ENCODE measurements at places on chromosomes 6 and 20.
A peak's percentile ranks its signal among the peaks of the same experiment; 100 is the strongest.

- peak; percentile 26 for DNase-seq
These were observed 103.2 kb upstream of the BEND6 start for GRCh38 chr6:56851541-56852259.

GRCh38 chr20:5077761-5078387 lies 41.9 kb downstream of the PCNA start:
- no peak for DNase-seq

DNA sequence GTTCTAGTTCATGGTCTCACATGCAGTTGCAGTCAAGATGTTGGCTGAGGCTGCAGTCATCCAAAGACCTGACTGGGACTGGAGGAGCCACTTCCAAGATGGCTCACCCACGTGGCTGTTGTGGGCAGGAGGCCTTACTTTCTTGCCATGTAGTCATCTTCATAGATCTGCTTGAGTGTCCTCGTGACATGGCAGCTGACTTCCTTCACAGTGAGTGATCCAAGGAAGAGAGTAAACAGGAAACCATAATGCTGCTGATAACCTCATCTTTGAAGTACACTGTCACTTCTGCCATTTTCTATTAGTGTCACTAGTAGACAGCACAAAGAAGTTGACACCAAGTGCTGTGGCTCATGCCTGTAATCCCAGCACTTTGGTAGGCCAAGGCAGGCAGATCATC lies 40.1 kb upstream of the AKIRIN2 start:
- DNase-seq = no peak

DNA sequence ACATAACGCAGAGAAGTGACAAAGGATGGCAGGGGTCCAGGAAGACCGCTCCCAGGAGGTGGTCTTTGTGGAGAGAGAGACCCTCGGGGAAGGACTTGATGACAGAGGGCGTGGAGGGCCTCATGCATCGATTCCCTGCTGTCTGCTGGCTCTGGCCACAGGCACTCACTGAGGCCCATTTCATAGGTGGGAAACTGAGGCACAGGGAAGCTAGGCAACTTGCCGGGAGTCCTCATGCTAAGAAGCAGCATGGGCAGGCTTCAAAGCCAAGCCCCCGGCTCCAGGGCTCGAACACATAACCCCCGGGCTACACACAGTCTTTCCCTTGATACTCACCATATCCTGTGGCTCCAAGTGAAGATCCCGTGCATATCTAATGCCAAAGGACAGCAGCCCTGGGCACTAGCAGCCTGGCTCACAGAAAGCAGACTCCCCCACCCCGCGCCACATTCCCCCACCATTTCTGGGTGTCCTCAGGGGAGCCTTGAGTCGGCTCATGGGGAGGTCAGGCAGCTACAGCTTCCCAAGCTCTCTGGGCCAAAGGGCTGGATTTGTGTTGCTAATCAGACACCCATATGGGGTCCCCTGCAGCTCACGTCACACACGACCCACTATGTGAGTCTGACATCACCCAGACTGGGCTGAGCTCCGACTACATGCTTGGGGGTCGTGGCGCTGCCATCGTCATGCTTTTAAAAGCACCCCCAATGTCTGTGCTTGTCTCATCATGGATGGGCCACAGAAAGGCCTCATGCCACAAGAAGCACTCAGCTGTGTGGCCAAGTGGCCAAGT lies 130.9 kb upstream of the PMEPA1 start:
- DNase-seq = no peak

DNA sequence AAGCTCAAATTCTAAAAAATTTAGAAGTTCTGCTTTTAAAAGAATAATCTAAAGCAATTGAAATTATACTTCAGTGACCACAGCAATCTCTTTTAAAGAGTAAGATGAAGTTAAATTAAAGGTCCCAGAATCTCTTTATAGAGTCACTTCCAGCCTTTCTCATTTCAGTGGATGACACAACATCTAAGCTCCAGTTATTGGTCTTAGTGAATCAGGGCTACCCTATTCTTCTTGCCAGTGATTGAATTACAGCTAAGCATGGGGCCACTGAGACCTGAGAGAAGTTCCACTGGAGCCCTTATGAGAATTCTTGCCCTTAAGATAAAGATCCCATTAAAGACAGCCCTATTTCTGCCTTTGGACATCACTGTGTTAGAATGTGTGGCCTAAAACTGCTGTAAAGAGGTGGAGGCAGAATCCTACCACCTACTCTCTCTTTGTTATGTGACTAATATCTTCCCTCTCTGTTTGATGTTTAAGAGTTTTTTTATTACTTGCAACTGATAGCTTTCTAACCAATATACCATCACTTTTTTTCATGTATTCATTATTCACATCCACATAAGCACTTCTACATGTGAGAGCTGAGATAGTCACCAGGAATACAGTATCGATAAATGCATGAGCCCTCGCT lies 128.6 kb downstream of the UNC5CL start:
- no peak for DNase-seq

DNA sequence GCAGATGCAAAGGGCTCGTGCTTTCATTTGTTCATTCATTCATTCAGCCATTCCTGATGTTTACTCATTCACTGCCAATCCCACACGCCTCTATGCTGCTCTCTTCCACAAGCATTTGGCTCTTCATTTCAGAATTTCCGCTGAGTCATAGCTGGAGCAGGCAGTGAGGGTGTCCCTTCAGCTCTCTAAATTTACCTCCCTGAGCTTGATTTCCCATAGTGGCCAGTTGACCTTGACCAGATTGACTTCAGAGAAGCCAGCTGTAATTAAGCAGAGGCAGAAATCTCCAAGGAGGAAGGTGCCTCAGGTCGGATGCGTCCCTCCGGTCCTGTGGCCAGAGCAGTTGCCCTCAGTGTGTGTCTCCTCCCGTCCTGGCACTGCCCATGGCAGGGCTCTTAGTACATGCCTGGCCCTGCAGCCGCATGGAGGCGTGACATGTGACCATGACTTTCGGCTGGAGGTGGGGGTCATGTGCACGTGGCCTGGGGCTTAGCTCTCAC lies 267.2 kb upstream of the ECI2 start:
- peak; percentile 69 for DNase-seq

DNA sequence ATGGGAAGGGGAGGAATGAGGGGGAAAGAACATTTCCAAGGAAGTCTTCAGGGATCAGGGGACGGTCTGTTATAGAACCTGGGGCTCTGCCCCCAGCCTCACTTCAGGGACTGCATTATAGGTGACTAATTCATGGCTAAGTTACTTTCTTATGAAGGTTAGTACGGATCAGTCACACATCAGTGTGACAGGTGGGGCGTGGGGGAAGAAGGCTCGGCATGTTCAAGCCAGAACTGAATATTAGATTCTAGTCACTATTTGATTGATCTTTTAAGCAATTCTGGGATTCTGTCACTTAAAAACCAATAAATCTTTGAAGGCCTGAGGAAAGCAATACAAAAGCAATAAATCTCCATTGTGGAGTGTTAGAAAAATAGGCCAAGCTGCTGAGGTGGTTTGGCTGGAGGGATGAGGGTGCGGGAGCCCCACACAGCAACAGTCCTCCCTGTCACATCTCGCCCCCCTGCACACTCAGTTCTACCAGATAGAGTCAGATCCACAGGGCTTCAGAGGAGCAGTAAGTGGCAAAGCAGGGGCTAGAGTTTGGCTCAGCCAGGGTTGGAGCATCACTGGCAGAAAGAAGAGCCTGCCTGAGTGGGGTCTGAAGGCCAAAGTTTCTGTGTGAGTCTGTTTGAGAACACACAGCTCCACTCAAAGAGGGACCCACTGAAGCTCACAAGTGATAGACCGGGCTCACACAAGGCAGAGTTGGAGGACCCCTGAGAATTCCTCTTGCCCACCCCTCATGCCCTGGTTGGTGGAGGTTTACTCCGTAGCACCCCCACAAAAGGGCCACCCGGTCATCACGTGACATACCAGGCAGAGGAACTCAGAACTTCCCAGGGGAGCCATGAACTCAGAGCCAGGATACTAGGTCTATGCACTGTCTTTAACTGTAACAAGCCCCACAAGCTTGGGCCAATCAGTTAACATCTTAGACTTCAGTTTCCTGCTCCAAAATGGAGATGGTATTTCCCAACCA lies 728.3 kb upstream of the CHD6 start:
- no peak for DNase-seq

GRCh38 chr6:17086469-17086868 lies 15.4 kb upstream of the STMND1 start:
- peak; percentile 54 for DNase-seq

- DNase-seq = peak; percentile 39
These were observed 434.7 kb downstream of the BCKDHB start for GRCh38 chr6:80541181-80541580.

- no peak for DNase-seq
These were observed 255.0 kb upstream of the HTR1E start for GRCh38 chr6:86682297-86682696.

DNA sequence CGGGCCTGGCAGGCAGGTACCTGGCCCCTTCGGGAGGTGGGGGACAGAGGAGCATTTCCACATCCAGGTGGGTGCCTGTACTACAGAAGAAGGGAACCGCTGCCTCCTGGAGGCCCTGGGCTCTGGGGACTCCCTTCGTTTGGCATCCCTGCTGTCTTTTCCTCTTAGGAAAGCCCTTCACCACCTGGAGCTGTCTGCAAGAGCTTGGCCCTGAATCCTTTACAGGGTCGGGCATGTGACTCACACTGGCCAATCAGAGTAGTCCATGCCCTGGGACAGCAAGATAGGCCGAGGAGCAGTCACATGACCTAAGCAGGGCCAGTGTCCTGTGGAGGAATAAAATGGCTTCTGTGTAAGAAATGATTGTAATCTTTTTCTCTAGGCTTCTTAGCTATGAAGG lies 224.9 kb downstream of the ANKRD60 start:
- no peak for DNase-seq

DNA sequence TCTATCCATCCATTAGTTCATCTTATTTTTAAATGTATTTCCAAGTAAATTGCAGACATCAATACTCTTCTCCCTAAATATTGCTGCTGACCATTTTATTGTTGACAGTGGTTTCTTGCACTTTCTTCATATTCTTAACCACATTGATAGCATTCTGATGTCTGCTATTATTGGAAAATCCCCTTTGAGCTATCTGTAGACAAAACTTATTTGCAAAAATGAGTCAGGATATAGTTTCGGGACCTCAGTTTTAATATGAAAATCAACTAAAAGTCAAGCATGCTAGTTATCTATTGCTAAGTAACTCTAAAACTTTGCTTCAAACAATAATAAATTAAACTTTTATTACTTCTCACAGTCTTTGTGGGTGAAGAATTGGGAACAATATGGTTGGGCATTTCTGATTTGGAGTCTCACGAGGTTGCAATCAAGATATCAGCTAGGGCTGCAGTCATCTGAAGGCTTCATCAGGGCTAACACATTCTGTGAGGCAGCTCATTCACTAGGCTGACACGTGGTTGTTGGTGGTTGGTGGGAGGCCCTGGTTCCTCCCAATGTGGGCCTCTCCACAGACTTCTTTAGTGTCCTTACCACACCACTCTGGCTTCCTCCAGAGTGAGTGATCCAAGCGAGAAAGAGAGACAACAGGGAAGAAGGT lies 32.7 kb downstream of the CD109 start:
- no peak for DNase-seq

DNA sequence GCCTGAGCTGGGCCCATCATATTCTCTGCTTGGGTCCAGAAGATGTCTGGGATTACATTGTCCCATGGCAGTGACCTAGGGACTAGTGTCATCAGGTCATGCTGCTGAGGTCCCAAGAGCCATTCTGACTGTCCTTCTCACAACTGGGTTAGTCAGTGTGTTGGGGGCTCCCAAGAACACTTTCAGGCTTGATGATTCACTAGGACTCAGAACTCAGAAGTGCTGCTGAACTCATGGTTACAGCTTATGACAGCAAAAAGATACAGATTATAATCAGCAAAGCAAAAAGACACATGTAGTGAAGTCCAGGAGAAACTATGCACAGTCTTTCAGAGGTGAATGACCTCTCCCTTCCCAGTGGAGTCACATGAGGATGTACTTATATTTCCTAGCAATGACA lies 107.8 kb downstream of the SYNE1 start:
- no peak for DNase-seq

DNA sequence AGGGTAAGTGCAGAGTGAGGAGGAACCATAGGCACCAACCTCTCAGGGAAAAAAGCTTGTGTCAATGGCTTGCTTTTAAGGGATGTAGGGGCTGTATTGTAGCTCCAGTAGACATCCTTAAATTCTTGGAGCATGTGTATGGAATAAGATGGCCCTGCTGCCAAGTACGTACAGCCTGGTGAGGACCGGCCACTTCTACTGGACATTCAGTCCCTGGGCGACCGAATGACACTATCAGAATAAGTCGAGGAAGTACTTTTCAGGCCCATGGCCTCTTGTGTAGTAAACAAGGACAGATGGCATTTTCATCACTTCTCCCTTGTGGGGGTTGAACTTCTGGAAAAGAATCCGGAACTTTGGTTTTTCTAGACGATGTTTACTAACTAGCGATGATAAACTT lies 32.8 kb downstream of the GFRA4 start:
- no peak for DNase-seq

DNA sequence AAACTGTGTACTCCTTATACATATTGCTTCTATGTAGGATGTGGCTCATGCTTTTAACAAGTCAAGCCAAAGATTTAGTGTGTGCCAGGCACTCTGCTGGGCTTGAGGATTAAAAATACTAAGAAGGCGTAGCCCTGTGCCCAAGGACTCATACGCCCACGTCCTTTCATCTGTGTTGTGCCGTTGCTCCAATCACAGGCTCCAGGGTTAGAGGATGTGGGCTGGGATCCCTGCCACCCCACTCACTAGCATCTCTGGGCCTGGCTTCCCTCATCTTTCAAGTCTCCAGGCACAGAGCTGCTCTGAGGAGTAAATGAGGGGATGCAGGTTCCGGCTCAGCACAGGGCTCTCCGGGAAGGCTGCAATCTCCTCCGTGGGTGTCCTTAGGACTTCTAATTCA lies 214.2 kb downstream of the SYNDIG1 start:
- peak; percentile 85 for DNase-seq

GRCh38 chr6:84749181-84749580 lies 15.2 kb downstream of the TBX18 start:
- no peak for DNase-seq

DNA sequence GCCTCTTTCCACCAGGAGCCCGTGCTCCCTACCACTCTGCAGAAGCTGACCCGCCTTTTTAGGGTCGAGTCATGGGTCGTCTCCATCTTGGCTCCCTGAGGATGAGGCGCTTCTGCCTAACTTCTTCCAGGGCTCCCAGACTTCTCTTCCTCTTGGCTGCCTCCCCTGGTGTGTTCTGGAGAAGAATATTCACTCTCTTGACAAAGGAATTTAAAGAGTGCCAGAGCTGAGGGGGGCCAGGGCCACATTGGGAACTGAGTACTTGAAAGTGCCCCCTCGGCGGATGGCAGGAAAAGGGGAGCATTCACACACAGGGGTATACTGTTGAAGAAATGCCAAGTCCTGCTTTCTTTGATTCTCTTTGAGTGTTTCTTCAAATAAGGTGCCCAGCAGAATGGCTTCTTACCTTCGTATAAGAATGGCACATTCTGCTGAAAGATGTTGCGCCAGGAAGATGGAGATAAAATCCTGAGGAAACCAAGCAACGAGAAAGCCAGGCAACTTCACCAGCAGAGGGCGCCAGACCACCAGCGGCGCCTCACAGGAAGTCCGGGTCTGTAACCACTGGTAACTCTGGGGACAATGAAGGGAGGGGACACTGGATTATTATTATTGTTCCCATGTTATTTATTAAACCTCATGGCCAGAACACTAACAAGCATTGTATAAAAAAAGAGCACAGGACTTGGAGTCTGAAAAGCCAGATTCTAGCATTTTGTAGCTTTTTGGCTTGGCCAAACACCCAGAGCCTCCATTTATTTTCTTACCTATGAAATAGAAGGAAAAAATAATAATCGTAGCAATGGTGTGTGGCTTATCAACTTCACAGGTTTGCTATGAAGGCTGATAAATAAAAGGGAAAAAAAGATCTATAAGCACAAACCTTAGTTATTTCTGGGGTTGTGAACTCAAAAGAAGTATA lies 176.7 kb downstream of the HACE1 start:
- DNase-seq = peak; percentile 32

All from MG63 (cell line).